ENCODE measurements at places on chromosomes 13 and 19.

DNA sequence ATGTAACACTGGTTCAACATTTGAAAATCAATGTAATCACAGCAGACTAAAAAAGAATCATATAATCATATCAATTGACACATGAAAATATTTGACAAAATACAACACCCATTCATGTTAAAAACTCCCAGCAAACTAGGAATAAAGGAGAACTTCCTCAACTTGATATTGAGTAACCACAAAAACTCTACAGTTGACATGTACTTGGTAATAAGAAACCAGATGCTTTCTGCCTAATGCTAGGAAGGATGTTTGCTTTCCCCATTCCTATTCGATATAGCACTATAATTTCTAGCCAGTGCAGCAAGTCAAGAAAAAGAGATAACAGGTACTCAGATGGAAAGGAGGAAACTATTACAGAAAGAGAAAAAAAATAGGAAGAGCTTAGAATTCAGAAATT, 26.9 kb downstream of the UFM1 start:
- no peak for DNase-seq

- DNase-seq: no peak
Observed at GRCh38 chr19:52622261-52622660, 15.9 kb downstream of the ZNF83 start.

- no peak for DNase-seq
Observed at GRCh38 chr13:73212482-73212881, 153.7 kb downstream of the KLF5 start.

- DNase-seq: no peak
Observed at GRCh38 chr13:34721631-34722595, 220.2 kb upstream of the NBEA start.

DNA sequence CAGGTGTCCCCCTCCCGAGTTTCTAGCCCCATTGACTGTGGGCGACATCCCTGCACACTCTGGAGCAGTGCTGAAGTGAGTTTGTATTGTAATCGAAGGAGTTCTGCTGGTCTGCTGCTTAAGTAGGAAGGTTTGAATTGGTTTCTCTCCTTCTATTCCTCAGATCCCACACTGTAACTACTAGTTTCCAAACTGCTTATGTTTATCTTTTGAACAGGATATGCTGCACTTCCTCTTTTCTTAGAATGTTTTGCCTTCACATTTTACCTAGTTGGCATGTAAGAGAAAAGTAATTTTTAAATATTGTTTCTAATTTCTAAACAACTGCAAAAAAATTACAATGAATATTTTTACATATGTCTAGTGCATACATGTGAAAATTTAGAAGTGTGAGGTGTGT, 511.8 kb downstream of the KLF12 start:
- no peak for DNase-seq

- no peak for DNase-seq
Observed at GRCh38 chr13:102555914-102556553, 40.8 kb upstream of the TPP2 start.

GRCh38 chr19:32914879-32915660, 45.5 kb upstream of the SLC7A9 start:
- DNase-seq: no peak

GRCh38 chr19:54432144-54432738, 16.8 kb upstream of the LENG8 start:
- DNase-seq: no peak

DNA sequence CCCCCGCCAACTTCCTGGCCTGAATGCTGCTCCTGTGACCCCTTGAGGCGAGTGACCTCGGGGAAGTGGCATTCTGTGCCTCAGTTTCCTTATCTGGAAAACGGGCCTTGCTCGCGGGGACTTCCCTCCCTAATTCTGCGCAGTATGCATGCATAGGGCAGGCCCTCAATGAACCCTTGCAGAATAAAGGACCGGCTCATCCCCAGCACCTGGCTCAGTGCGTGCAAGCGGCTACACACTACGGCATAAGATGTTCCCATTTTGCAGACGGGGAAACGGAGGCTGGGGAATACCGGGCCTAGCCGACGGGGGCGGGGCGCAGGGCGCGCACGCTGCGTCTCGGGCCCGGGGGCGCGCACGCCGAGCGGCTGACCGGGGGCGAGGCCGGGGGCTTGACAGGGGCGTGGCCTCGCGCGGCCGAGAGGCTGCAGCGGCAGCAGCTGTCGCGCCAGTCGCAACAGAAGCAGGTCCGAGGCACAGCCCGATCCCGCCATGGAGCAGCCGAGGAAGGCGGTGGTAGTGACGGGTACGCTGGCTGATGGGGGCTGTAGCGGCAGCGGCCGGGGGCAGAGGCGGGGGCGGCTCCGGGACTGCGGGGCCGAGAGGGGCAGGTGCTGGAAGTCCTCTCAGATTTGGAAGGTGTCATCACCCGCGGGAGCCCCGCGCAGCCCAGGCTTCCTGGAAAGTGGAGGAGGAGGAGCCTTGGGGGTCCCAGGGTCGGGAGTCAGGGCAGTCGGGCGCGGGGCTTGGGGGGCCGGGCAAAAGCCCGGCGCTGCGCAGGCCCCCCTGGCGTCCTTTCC, at the start of gene PGPEP1:
Gene PGPEP1 (plus strand): TSS at position 409 of the 800 bp plus-strand sequence. CDS start 84 bp downstream, at position 493.
- DNase-seq: no peak

- DNase-seq: no peak
Observed at GRCh38 chr13:27978301-27978968, 9.3 kb upstream of the CDX2 start.

- DNase-seq: no peak
Observed at GRCh38 chr19:5545984-5546383, 21.8 kb downstream of the TINCR start.

- no peak for DNase-seq
Observed at GRCh38 chr13:46641274-46642081, 88.5 kb downstream of the LRCH1 start.

DNA sequence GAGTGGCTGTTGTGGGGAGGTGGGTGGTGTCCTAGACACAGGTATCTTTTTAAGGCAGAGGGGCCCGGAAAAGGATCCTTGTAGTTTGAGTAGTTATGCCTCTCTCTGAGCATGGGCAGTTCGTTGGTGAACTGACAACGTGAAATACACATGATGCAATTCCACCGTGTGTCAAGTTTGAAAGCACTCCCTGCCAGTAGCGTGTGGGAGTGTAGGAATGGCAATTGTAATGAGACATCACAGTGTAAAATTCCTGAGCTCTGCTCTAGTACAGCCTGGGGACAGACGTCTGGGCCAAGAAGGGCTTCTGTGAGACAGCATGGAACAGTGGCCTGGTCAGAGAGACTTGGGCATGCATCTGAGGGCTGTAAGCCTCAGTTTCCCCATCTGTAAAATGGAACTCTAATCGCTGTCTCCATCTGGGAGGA, 10.4 kb upstream of the ASF1B start:
- DNase-seq: no peak
